ENCODE measurements at places on chromosomes 11 and 22.

GRCh38 chr11:119185981-119186634, 833 bp downstream of the NHERF4 start:
- DNase-seq, result no peak

DNA sequence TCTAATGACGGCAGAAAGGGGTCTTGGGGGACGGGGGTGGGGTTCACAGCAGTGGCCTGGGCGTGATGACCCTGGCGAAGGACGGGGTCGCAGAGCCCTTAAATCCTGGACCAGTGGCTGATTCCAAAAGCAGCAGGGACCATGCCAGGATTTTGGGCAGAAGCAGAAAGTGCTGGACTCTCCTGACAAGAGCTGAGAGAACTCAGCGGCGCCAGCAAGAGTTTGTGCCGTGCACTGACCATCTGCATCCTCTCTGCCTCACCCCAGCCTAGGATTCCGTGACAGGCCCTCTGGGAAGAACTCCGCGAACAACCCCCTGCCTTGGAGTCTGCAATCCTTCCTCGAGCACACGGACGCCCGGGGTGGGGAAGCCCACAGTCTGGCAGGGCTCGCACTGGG, 644 bp upstream of the NDUFV1 start:
- DNase-seq, result peak; percentile 64

GRCh38 chr11:66293777-66294625, 2.3 kb downstream of the TMEM151A start:
- DNase-seq, result no peak

DNA sequence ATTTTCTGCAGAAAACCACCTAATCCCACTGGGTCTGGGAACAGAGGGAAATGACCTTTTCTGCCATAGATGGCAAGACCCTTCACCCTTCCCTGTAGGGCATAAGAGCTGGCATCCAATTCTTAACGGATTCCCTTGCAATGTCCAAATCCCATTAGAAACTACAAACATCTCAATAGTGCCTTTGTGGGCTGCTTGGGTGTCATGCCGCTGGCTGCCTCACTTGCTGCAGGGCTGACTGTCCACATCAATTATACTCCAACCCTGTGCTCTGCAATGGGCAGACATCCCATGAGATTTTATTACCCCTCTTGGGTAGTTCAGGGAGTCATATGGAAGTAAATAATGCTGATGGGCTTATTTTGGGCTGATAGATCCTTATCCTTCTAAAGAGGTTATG, 7.3 kb downstream of the GRAP2 start:
- DNase-seq, result no peak

- DNase-seq, result peak; percentile 23
Observed at GRCh38 chr11:4682623-4683419, 14.8 kb downstream of the OR51E2 start.

Measured in GM23248 (cell line).